Cardiac ventricle fibroblast (primary cell): ENCODE measurements at places on chromosomes 11 and 22. TPM values are rescaled to one million over a fixed set of nuclear protein-coding genes. Genes with fewer than 3 reads are reported as not detected.

PLAAT5 gene
- 0.94 and 1.1 TPM in 2 replicates for total RNA-seq

MLC1 gene
- 0.54 and 0.87 TPM in 2 replicates for total RNA-seq

STIM1 gene
- 25.0 and 27.7 TPM in 2 replicates for total RNA-seq

RFPL1 gene
- not detected in 2 replicates for total RNA-seq

SLC1A2 gene
- total RNA-seq: 1.7 and 5.1 TPM in 2 replicates

ABTB2 gene
- 1.2 and 1.7 TPM in 2 replicates for total RNA-seq

VWCE gene
- 16.8 and 19.4 TPM in 2 replicates for total RNA-seq

MMP12 gene
- not detected in 2 replicates for total RNA-seq

LARGE2 gene
- total RNA-seq: not detected in 2 replicates

LRP5 gene
- total RNA-seq: 28.8 and 34.9 TPM in 2 replicates

ACTN3 gene
- 0.06 TPM in 1 of 2 replicates, not detected in the other for total RNA-seq

RIBC2 gene
- 0.25 and 0.59 TPM in 2 replicates for total RNA-seq

ZNF215 gene
- 0.98 and 2.0 TPM in 2 replicates for total RNA-seq

ARHGAP20 gene
- total RNA-seq: 1.9 TPM in 2 replicates

IGLL5 gene
- not detected in 2 replicates for total RNA-seq

LGR4 gene
- total RNA-seq: 22.5 and 24.9 TPM in 2 replicates

SCGB1C1 gene
- total RNA-seq: not detected in 2 replicates

DSCAML1 gene
- total RNA-seq: not detected in 2 replicates

ADSL gene
- total RNA-seq: 63.2 and 70.1 TPM in 2 replicates

DCHS1 gene
- 1.6 and 2.0 TPM in 2 replicates for total RNA-seq

C22orf42 gene
- not detected in 2 replicates for total RNA-seq

LAYN gene
- total RNA-seq: 3.9 and 4.1 TPM in 2 replicates

H19 gene
- 1,186 and 1,727 TPM in 2 replicates for total RNA-seq

OR5T2 gene
- not detected in 2 replicates for total RNA-seq

TRIM51 gene
- not detected in 2 replicates for total RNA-seq

CASP5 gene
- total RNA-seq: not detected in 2 replicates

THRSP gene
- 0.78 TPM in 1 of 2 replicates, not detected in the other for total RNA-seq

CCND1 gene
- total RNA-seq: 83.2 and 91.5 TPM in 2 replicates

ENTHD1 gene
- total RNA-seq: not detected in 2 replicates

PATE4 gene
- total RNA-seq: not detected in 2 replicates

FGF19 gene
- not detected in 2 replicates for total RNA-seq

CARNS1 gene
- total RNA-seq: 0.05 TPM in 1 of 2 replicates, not detected in the other

IL17REL gene
- not detected in 2 replicates for total RNA-seq

MEI1 gene
- total RNA-seq: not detected in 2 replicates

KREMEN1 gene
- 8.9 and 9.4 TPM in 2 replicates for total RNA-seq

MAPK8IP2 gene
- total RNA-seq: 0.24 and 0.50 TPM in 2 replicates

PRODH gene
- total RNA-seq: not detected in 2 replicates

VPS11 gene
- 25.2 and 25.4 TPM in 2 replicates for total RNA-seq

CD3D gene
- total RNA-seq: not detected in 2 replicates

CRYBA4 gene
- not detected in 2 replicates for total RNA-seq

KRTAP5-1 gene
- total RNA-seq: not detected in 2 replicates

OR56A1 gene
- total RNA-seq: not detected in 2 replicates

P2RX6 gene
- 0.94 and 1.3 TPM in 2 replicates for total RNA-seq

UBASH3B gene
- total RNA-seq: 2.0 and 2.6 TPM in 2 replicates

CARD18 gene
- not detected in 2 replicates for total RNA-seq

OSBP2 gene
- total RNA-seq: 0.44 and 0.81 TPM in 2 replicates

OR8G5 gene
- not detected in 2 replicates for total RNA-seq

DCDC1 gene
- total RNA-seq: under 0.01 TPM in 1 of 2 replicates, not detected in the other

GPHA2 gene
- not detected in 2 replicates for total RNA-seq

CLDN5 gene
- 43.7 and 50.2 TPM in 2 replicates for total RNA-seq

APOL5 gene
- total RNA-seq: not detected in 2 replicates

MS4A4A gene
- not detected in 2 replicates for total RNA-seq

LRRC4C gene
- total RNA-seq: not detected in 2 replicates

UPK3A gene
- not detected in 2 replicates for total RNA-seq

KCNK4 gene
- total RNA-seq: not detected in 2 replicates

ZP1 gene
- total RNA-seq: 1.0 and 1.9 TPM in 2 replicates

BDNF gene
- 0.37 and 0.64 TPM in 2 replicates for total RNA-seq

CATSPERZ gene
- 0.24 TPM in 1 of 2 replicates, not detected in the other for total RNA-seq

PDGFB gene
- 3.8 and 4.2 TPM in 2 replicates for total RNA-seq
